Endothelial cell (in vitro differentiated cells): ENCODE measurements at places on chromosomes 11 and 22. TPM values are rescaled to one million over a fixed set of nuclear protein-coding genes. Genes with fewer than 3 reads are reported as not detected.

Gene ABCG4
- 0.10 TPM for total RNA-seq

Gene B3GAT1
- total RNA-seq: 18.2 TPM

Gene ACCS
- 38.8 TPM for total RNA-seq

Gene APOA5
- not detected for total RNA-seq

Gene SLC25A45
- total RNA-seq: 3.3 TPM

Gene PDXP
- 13.4 TPM for total RNA-seq

Gene EXPH5
- 0.62 TPM for total RNA-seq

Gene TENM4
- total RNA-seq: 1.8 TPM

Gene VPREB3
- not detected for total RNA-seq

Gene MMP8
- not detected for total RNA-seq

Gene SUSD2
- 0.38 TPM for total RNA-seq

Gene TMA7B
- total RNA-seq: 1.0 TPM

Gene SEC14L2
- total RNA-seq: 3.9 TPM

Gene CELSR1
- 7.7 TPM for total RNA-seq

Gene GSTT2B
- 6.0 TPM for total RNA-seq

Gene RIBC2
- total RNA-seq: 0.54 TPM

Gene MAJIN
- not detected for total RNA-seq

Gene OOSP3
- 0.54 TPM for total RNA-seq

Gene PARVA
- total RNA-seq: 53.3 TPM

Gene OR1S2
- not detected for total RNA-seq

Gene GATD1
- 36.5 TPM for total RNA-seq

Gene TRIM29
- not detected for total RNA-seq

Gene INS
- not detected for total RNA-seq

Gene OR8D2
- not detected for total RNA-seq

Gene NPTXR
- 0.62 TPM for total RNA-seq

Gene BDNF
- 0.10 TPM for total RNA-seq

Gene IFITM1
- total RNA-seq: 23.4 TPM

Gene RGL4
- total RNA-seq: 0.15 TPM

Gene FCHSD2
- total RNA-seq: 45.3 TPM

Gene CD3D
- not detected for total RNA-seq

Gene RAB3IL1
- 8.9 TPM for total RNA-seq

Gene TMPRSS6
- total RNA-seq: not detected

Gene LRRC32
- 22.0 TPM for total RNA-seq

Gene OR8H3
- total RNA-seq: not detected

Gene DCDC1
- total RNA-seq: 0.44 TPM

Gene SAA2
- total RNA-seq: not detected

Gene ST14
- 8.7 TPM for total RNA-seq

Gene SCO2
- 1.1 TPM for total RNA-seq

Gene PGR
- total RNA-seq: not detected

Gene C1QTNF4
- 50.4 TPM for total RNA-seq

Gene OR51E2
- total RNA-seq: not detected

Gene OR10A2
- total RNA-seq: not detected

Gene NPAS4
- total RNA-seq: not detected

Gene DLG2
- 5.1 TPM for total RNA-seq

Gene HOATZ
- total RNA-seq: not detected

Gene PPME1
- total RNA-seq: 27.2 TPM

Gene CDC42BPG
- total RNA-seq: 4.1 TPM

Gene KRTAP5-9
- total RNA-seq: 0.80 TPM

Gene RAC2
- total RNA-seq: 16.6 TPM

Gene HBB
- total RNA-seq: not detected

Gene GGTLC2
- total RNA-seq: not detected
